Smooth muscle cell of the brain vasculature (primary cell): ENCODE measurements at places on chromosomes 3 and 15.

DNA sequence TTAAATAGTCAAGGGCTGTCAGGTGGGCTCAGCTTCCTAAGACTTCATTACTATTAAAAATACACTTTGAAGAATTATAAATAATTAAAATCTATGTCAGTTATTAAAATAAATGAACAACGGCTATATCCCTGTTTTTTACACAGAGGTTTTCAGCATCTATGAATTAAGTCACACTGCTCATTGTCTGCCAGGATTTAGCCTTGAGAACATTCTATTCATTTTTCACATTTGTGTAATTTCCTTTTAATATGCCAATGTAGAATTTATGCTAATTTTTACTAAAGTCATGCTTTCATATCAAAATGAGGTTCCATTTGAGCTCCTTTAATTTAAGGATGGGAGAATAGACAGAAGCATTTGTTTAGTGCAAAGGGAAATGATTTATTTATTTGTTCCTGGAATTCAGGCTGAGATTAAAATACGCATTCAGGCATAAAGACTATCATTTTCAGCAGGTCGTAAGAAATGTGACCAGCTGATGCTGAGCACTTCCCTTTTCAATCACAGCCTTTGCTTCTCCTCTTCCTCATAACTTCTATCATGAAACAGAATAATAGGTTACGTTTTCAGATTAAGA lies 345.1 kb downstream of the MFSD1 start:
- no peak for DNase-seq

DNA sequence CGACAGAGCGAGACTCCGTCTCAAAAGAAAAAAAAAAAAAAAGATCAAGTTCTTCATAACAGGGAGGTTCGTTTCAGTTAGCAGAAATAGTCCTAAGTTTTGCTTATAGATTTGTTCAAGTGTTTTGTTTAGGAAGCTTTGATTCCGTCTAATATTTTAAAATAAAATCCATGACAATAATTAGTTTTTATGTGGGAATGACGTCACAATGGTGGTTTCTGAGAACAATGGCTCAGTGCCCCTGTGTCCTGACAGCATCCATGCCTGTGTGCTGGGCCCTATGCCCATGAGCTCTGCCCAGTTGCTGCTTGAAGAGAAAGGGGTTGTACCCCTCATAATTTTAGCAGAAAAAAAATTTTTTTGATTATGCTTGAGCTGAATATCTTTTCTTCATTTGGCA lies 134.0 kb downstream of the SST start:
- no peak for DNase-seq

- no peak for DNase-seq
Observed at GRCh38 chr3:129662191-129662608, 55.7 kb upstream of the PLXND1 start.

DNA sequence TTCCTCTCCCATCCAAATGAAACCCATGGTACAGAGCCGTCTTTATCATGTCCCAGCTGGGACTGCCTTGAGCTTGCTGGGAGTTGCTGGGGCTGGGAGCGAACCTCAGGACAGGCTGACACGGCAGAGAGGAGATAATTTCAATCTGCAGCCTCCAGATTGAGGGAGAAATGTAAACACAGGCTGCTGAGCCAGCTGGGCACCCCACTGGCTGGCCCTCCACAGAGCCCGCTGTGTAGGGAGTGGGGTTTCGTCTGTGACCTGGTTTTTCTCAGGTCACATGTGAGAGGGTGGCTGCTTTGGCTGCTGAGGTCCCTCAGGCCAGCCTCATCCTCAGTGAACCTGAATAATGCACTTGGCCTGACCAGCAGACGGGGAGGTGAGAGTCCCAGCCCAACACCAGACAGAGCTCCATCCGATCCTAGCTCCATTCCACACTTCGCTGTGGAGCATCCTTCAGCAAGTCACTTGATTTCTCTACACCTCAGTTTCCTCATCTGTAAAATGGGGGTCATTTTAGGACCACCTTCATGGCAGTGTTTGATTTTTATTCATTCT lies 121.6 kb upstream of the MRPS22 start:
- no peak for DNase-seq

DNA sequence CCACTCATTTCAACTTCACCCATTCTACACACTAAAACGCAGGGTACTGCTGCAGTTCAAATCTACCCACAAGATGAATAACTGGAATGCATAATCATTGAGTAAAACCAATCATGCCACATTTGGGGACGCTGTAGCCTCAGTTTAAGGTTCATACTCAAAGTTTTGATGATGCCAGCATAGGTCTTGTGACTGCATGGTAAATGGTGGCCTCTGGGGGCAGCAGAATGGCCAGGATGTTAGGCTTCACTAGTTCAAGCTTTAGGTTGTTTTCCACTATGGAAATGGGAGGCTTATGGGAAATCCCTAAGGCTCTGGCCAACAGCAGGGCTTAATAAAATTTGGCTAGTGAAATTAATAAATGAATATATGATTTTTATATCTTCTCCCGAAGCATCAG lies 104.3 kb upstream of the TSC22D2 start:
- no peak for DNase-seq

DNA sequence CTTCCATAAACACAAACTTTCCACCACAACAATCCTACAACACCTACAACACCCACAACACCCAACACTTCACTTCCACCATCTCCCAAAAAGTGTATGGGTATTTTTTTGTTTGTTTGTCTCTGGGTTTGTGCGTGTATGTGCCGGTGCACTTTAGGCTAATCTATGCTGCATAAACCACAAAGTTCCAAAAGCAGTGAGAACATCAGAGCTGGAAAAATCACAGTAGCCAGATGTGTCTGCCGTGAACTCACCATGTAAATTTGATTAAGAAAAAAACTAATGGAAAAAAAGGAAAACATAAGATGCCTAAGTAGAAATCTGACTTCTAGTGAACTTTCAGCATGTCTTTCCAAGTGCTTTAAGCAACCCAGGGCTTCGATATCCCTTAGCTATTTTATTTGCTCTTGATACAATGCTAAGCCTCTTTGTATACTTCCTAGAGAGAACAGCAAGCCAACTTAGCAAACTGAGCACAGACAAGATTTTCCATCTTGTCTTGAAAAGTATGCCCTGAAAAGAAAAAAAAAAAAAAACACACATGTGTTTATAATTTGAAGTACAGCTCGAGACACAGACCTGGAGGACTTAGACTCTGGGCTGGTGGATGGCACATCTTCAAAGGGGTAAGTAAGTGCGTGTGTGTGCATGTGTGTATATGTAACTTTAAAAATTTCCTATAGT lies 91.4 kb downstream of the WWTR1 start:
- DNase-seq, result no peak

GRCh38 chr3:34183611-34184340 lies 385.3 kb downstream of the PDCD6IP start:
- no peak for DNase-seq

DNA sequence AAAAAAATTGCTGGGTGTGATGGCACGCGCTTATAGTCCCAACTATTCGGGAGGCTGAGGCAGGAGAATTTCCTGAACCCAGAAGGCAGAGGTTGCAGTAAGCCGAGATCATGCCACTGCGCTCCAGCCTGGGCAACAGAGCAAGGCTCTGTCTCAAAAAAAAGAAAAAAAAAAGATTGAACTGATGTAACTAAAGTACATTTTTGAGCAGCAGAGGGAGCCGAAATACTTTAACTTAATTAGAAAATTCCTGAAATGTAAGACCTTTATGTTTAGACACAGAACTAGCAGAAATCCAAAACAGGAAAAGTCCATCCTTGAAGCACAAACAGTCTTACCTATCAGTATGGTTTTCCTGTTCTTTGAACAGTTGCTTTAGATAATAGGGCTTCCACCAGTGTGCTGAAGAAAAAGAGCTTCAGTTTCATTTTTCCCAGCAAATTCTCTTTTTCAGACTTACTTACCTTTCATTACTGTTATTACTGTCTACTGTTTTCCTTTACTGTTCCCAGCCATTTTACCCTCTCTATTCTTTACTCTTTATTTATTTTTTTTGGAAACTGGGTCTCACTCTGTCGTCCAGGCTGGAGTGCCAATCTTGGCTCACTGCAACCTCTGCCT lies 33.4 kb upstream of the ZNF609 start:
- no peak for DNase-seq

DNA sequence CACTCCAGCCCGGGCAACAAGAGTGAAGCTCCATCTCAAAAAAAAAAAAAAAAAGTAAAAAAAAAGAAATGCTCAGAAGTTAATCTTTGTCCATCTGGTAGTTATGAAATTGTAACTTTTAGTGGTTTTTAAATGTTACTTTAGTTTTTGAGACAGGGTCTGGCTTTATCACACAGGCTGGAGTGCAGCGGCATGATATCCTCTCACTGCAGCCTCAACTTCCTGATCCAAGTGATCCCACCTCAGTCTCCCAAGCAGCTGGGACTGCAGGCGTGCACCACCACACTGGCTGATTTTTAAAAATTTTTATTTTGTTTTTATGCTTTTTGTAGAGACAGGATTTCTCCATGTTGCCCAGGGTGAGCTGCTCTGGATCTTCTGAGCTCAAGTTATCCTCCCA lies 1.3 kb downstream of the RNU5B-1 start:
- DNase-seq, result no peak

- DNase-seq, result no peak
Observed at GRCh38 chr3:32448686-32449474, 53.8 kb downstream of the CMTM6 start.

DNA sequence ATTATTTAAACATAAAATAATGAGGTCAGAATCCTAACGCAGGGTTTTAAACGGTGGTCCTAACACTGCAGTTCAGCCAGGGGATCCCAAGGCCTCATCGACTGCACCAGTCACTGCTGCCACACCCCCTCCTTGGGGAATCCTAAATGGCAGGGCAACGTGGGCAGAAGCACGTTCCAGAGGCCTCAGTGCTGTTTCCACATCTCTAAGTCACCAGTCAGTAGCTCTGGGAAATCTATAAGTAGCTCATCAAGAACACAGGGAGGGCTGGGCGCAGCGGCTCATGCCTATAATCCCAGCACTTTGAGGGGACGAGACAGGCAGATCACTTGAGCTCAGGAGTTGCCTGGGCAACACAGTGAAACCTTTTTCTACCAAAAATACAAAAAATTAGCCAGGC lies 47.5 kb downstream of the PRTG start:
- DNase-seq, result no peak

- DNase-seq, result no peak
Observed at GRCh38 chr15:43275740-43276562, 9.2 kb upstream of the TGM5 start.

GRCh38 chr3:59769127-59769750 lies 719.4 kb upstream of the CFAP20DC start:
- no peak for DNase-seq

DNA sequence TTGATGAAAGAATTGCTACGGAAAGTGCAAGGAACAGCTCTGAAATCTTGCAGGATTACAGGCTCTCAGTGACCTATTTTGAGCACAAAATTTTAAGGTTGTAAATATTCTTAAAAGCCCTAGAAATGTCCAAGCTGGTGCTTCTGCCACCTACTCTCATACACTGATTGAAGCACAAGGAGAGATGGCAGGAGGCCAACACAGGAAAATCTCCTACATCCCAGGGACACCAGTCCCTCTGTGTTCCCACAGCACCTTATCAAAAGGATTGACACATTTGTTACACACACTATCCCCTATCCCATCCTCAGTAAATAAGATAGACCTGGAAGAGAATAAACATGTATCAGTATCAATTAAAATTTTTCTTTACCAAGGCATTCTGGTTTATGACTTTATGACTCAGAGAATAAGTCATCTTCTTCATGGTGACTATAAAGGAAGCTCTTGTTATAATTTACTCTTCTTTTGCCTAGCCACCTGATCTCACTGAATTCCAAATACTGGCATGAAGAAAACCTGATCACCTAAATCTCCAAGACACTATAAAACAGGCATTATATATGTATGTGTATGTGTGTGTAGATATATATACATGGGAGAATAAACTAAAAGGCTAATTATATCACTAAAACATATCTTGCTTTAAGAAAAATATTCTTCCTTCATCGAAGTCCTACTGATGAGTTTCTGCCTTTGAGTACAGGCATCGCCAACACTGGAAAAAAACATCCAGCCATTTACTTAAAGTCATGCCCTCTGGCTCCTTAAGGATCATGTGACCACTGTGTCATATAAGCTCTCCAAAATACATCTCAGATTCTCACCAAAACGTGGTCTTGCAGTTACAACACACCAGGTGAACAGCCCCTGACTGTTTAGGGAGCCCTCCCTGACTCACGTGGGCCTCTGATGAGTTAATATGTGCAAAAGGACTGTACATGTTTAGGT lies 208.1 kb upstream of the NR2F2 start:
- no peak for DNase-seq

GRCh38 chr3:81465510-81466200 lies 295.8 kb downstream of the GBE1 start:
- no peak for DNase-seq

- DNase-seq, result no peak
Observed at GRCh38 chr15:33730815-33731214, 237.5 kb upstream of the CHRM5 start.

GRCh38 chr3:9430733-9431132 lies 33.3 kb downstream of the SETD5 start:
- DNase-seq, result no peak

GRCh38 chr15:64141798-64142512 lies 9.6 kb upstream of the SNX22 start:
- DNase-seq, result no peak

DNA sequence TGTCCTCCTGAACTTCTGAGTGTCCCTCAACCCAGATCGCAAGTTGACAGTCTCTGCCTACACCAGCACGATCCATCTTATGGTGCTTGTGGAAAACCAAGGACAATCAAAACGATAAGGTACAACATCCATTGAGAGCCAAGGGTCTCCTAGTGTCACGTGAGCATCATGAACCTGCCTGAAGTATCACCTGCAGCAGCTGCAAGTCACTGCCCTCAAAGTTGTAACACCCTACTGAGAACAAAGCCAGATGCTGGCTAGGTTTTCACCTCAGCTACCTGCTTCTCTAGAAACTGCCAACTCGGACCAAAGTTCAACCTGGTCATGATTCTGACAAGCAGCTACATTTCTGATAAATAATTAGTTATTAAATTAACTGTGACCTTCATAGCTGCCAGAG lies 17.5 kb downstream of the C2CD4B start:
- no peak for DNase-seq
